ENCODE measurements at places on chromosomes 7 and 10. TPM values are rescaled to one million over a fixed set of nuclear protein-coding genes. Genes with fewer than 3 reads are reported as not detected.

GRCh38 chr10:127854769-127855590 is 37.8 kb downstream of the CLRN3 start:
- no peak for DNase-seq

GRCh38 chr7:35736725-35737124 is 41.8 kb upstream of the HERPUD2 start:
- DNase-seq, result no peak

DNA sequence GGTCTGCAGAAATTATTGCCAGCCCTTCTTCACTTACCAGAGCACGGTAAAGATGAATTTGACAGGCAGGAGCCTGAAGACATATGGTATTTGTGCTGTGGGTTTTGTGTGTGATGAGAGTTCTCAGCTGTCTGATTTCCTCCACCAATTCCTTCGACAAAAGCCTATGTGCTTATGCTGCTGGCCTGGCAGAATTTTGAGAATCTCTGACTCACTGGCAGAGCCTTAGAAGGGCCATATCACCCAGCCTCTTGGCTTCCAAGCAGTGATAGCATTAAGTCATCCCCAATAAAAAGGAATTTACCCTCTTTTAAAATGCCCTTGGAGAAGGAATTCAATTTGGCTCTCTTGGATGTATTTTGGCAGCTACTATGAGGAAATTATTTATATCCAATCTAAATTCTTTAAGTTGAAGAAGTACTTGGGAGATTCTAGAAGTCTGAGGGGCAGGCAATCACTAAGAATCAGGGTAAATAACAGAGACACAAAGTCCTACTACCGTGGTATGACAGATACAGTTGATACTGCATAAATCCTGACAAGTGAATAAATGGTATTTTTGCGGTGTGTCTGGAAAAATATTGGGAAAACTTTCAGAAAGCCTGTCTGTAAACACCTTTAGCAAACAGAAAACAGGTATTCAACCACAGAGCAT is 68.6 kb upstream of the EFCAB10 start:
- no peak for DNase-seq

- no peak for DNase-seq
These were observed 93.4 kb downstream of the SPAG6 start for GRCh38 chr10:22438711-22439110.

Gene MSMB
- not detected for total RNA-seq

GRCh38 chr10:120181154-120181553 is 275.9 kb upstream of the PLPP4 start:
- DNase-seq, result no peak

GRCh38 chr7:112201411-112201810 is 4.8 kb downstream of the DOCK4 start:
- no peak for DNase-seq

DNA sequence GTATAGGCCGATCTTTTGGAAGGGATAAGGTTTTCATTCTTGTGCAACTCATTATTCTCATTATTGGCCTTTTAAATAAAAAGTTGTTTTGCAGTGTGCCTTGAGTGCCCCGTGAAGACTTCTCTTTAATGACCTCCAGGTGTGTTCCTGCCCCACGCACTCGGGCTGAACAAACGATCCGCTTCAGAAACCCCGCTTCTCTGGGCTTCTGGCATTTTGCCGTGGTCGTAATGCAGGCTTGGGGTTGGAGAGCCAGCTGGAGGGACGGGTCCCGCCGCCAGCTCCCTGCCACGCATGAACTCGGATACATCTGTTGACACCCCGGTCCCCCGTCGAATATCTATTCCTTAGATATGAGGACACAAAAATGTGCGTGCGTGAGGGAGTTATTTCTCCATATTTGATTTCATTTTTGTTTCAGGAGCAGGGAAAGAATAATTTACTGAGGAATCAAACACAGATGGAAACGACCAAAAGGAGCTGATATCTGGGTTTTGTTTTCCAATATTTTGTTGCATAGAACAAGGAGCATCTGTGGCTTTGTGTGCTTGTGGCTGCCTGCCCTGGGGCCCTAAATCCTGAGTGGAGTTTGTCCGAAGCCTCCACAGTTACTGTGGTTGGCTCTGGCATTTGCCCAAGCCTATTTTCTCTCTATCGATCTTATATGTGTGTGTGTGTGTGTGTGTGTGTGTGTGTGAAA is 17.0 kb upstream of the TTYH3 start:
- no peak for DNase-seq

DNA sequence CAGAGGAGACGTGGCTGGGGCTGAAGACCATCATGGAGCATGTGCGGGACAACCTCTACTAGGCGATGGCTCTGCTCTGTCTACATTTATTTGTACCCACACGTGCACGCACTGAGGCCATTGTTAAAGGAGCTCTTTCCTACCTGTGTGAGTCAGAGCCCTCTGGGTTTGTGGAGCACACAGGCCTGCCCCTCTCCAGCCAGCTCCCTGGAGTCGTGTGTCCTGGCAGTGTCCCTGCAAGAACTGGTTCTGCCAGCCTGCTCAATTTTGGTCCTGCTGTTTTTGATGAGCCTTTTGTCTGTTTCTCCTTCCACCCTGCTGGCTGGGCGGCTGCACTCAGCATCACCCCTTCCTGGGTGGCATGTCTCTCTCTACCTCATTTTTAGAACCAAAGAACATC is 22.0 kb upstream of the CPA5 start:
- no peak for DNase-seq

DNA sequence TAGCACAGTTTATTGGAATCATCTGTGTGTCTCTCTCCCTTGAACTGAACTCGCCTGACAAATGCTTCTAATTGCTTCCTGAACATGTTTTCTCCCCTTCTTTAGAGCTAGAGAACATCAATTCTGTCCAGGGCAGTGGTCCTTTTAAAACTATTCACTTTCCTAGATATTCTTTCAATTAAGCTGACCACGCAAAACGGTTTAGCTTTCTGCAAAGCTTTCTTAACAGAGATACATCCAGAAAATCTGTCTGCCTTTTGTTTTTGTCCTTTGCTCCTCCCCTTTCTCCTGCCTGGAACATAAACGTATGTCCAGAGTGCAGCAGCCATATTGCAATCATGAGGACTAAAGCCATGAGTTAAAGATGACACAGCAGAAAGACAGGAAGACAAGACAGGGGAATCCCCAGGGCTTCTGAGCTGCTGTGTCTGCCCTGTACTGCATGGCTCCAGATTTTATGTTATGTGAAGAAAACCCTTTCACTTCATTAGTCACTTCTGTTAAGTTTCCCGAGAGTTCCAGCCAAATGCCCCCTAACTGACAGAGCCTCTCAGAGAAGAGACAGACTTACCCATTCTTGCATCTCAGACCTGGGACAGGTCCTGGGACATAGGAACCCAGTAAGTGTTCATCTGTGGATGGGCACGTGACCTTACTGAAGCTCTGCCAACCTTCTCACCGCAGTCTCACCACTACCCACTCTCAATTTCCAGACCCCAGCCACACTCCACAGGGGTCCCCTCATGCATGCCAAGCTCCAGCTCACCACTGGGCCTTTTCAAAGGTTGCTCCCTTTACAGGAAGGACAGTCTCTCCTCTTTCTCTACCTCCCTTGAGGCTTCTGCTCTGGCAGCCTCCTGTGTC is 35.0 kb upstream of the CPXM2 start:
- DNase-seq, result peak; percentile 9

Gene METTL27
- 1.8 TPM for total RNA-seq

- no peak for DNase-seq
These were observed 1.2 kb upstream of the ANLN start for GRCh38 chr7:36388423-36388822.

DNA sequence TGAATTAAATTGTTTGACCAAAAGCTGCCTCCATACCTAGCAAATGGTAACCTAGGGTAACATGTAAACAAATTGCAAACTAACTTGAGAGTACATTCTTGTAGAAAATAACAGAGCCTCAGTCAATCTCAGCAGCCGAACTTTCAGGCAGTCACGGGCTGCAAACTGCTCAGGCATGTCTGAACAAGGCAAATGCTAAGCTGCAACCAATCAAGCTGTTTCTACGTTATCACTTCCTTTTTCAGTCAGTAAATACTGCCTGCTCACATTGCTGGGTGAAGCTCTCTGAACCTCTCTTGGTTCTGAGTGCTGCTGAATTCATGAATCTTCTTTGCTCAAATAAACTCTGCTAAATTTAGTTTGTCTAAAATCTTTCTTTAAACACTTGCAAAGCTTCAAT is 1212.4 kb downstream of the SORCS1 start:
- DNase-seq, result peak; percentile 30

- DNase-seq, result no peak
These were observed 121.9 kb downstream of the USP6NL start for GRCh38 chr10:11489591-11489990.
